ENCODE measurements at places on chromosomes 5 and 9.

- no peak for DNase-seq
Measured at GRCh38 chr5:160514866-160515265, 93.2 kb downstream of the PTTG1 start.

DNA sequence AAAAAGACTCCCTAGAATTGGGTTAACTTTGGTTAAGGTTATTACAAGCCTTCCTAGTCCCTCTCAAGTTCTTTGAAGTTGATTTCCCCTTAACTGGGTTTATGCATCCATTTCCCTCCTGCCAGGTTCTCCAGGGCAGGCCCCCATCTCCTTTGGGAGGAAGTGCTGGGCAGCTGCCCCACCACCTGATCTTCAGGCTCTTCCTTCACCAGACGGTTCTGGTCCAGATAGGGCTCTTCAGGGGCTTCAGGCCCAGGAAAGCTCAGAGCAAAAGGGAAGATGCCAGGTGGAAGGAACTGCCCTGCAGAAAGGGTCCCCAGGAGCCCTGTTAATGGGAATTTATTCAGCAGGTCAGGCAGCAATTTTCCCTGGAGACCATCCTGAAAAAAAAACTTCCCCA lies 2.1 kb downstream of the SMIM32 start:
- DNase-seq: no peak

GRCh38 chr9:107755246-107755645 lies 265.7 kb upstream of the KLF4 start:
- no peak for DNase-seq

DNA sequence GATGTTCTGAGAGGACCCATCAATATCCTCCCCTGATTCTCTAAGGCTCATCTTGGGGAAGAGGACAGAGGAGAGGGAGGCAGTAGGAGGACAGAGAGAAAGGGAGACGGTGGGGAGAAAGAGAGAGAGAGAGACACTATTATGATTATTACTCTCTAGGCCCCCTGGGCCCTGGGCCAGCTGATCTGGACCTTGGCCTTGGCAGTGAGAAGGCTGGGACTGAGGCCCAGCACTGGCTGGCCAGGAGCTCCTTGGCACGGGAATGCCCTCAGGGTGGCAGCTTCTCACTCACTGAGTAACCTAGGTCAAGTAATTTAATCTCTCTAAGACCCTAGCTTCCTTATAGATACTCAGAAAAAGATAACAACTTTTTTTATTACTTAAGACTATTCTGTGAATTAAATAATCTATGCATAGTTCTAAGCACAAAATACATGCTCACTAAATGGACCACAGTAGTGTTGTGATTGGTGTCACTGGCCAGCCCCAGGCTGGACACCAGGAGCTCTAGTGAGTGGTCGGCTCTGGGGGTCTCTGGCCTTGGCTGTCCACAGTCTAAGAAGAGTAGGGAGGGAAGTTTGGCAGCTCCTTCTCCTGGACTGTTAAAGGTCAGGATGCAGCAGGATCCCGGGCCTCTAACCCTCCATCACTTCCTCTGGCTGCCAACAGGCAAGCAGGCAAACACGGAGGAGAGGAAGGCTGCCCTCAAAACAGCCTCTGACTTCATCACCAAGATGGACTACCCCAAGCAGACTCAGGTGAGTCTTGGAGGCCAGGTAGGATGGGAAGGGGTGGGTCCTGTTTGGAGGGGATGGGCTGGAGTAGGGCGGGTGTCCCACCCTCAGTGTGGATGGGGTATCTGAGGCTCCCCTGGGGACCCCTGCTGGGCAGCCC lies 50.0 kb downstream of the GSN start:
- no peak for DNase-seq

DNA sequence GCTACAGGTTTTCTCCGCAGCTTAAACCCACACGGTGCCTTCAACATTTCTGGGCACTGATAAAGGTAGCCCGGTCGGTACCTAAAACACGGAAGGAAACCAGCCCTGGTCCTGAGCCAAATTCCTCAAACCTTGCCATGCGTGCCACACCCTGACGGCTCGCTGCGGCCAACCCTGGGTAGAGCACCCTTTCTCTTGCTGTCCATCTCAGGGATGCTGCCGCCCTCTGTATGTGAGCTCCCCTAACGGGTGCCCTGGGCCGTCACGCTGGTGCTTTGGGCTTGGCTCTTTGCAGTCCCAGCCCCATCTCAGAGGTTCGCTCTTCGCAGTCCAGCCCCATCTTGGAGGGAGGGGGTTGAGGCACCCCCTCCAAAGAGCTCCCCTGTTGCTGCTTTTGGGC lies 43.9 kb downstream of the PNPLA7 start:
- DNase-seq: no peak

DNA sequence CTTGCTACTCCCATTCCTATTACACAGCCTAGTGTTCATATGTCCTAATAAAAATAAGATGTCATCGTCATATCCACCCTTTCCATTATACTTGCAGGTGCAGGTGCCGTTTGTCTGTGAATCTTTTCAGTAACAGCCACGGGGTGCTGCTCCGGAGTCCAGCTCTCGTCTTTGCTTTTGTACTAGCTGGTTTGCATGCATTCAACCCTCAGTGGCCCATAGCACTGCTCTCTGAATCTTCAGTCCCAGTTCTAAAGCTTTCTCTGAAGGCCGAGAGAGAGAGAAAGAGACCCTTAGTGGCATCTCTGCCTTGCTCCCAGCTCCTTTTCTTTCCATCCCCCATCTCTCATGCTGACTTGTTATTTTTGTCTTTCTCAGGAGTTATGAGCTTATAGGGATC lies 468.5 kb downstream of the TMEM232 start:
- DNase-seq: no peak

DNA sequence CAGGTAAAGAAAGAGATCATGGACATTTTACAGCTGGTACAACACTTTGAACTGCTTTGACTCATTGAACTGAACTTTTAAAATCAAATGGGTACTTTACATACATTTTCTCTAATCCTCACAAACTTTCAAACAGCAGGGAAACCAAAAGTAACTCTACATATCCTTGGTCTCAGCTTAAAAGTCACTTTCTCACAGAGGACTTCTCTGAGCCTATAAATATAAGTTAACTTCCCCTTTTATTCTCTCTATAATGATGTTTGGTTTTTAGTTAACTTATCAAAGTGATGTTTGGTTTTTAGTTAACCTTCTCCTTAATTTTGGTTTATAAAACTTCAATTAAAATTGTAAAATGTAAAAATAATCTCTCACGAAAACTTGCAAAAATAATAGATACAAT lies 209.8 kb downstream of the MCTP1 start:
- no peak for DNase-seq

GRCh38 chr9:77697238-77697984 lies 49.3 kb upstream of the GNA14 start:
- no peak for DNase-seq

DNA sequence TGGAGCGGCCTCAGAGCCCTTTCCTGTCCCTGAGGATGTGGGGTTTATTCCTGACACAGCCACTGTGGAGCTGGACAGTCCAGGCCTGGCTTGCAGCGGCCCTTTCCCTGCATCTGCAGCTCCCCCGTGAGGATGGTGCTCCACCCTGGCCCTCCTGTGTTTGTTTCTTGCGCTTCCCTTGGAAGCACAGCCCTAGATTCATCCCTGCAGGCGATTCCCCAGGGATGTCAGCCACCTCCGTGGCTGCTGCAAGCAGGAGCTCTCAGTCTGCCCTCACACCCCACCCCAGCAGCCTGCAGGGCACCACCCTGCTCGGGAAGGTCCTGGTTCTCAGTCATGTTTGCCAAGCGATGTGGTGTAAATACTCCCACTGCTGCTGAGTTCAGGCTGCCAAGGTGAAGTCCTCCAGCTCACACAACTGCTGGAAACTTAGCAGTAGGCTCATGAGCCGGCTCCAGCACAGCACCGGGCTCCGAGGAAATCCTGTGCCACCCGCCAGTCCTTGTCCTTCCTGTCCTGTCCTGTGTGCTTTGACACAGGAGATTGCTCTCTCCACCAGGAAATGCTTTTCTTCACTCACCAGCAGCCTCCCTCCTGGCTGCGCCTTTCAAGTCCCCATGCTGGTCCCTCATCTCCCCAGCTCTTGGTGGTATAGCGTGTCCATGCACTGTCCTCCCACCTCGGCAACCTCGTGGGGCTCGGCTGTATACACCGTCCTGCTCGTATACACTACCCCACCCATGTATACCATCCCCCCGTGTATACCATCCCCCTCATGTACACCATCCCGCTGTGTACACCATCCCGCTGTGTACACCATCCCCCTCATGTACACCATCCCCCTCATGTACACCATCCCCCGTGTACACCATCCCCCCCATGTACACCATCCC lies 16.2 kb downstream of the ROPN1L start:
- no peak for DNase-seq

DNA sequence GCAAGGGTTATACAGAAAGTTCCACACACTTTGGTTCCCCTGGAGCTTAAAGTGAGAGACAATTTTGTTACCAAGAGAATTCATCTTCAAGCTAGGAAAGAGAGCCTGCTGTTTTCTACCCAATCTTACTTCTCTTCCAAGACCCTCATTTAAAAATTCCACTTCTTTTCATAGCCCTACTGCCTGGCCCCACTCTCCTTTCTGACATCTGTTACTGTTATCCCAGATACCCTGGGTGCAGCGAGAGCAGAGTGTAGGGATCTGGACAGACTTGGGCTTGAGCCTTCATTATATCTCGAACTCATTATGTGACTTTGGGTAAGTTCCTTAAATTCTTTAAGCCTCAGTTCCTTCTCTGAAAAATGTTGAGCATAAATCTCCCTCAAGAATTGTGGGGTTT lies 263.1 kb downstream of the ASTN2 start:
- DNase-seq: no peak

DNA sequence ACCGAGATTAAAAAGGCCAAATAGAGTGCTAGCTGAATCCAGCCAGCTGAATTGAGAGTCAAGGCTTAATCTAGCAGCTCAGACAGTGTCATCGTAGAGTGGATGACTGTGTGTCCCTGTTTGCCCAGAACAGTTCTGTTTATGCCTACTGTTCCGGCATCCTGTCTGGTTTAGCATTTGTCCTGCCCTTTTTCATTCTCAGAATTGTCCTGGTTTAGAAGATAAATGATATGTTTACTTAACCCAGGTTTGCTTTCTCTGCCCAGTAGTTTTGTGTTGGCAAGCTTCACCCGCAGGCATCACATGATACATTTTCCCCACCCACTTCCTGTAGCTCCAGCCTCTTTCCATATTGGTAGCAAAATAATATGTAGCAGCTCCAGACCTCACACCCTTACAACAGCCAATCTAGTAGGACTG lies 41.3 kb upstream of the ZSWIM6 start:
- DNase-seq: no peak

DNA sequence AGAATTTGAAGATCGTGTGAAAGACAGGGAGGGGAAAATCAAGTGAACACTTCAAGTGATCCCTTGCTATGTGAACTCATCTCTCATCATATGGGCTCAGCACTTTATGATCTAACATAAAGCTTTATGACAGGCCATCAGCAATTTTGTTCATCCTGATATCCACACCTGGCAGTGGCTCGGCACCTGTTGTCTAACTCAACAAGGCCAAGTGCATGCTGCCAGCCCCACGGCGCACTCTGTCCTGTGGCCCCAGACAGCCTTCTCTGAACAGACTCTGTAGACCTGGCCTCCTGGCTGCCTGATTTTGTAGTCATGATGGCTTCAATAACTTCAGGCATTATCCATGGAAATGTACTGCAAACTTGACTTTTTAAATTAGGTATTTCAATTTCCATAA lies 106.3 kb downstream of the MEF2C start:
- DNase-seq: no peak

- DNase-seq: no peak
Measured at GRCh38 chr9:127463911-127464310, 12.6 kb downstream of the LRSAM1 start.

DNA sequence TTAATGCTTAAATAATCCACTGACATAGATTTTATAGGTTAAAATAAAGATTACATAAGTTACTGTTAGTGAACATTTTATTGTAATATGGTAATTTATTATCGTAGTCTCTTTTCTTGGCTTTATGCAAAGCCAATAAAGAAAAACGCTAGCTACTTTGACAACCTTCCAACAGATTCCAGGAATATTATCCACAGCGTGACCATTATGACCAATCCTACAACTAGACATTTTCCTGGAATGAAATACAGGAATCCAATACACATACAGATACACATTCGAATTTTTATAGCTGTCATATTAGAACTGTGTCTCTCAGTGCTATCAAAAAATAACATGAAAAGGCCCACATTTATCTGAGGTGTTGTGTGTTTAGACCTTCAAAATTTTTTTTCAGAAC lies 13.1 kb downstream of the RPS23 start:
- no peak for DNase-seq

DNA sequence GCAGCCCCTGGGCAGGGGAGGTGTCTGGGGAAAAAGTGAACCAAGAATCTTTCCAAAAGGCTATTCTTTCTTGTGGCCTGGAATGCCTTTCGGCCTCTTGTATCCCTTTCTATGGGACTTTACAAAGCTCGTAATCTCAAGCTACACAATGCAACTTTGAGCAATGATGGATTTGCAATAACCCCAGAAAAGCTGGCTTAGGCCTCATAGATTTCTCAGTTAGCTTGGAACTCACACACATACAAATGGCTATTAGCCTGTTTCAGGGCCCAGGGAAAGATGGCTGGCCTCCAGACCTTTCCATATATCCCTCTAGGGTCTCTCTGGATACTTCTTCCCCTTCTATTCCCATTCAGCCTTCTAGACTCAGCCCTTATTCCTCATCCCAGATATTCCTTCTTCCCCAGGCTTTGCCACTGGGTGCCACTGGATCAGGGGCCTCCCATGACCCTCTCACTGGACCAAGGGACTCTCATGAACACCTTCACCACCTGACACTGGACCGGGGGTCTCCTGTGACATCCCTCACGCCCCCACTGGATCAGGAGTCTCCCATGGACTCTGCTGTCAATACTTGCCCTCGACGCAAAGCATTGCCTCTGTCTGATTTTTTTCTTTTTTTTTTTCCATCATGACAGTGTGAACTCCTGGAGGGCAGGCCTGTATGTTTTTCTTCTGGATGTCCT lies 59.5 kb downstream of the RAD23B start:
- no peak for DNase-seq

DNA sequence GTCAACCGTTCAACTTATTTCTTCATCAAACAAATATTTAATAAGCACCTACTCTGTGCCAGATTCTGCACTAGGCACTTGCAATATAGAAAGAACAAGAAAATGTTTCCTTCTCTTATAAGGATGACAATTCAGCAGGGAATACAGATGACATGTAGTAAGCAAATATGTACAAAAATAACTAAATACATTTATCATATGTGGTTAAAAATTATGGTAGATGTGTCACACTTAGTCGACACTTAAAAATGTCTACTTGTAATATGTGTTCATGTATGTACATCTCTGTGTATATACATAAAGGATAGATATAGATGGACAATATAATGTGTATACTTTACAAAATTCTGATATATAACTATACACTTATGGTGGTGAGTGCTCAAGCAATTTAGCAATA lies 417.0 kb upstream of the MEF2C start:
- DNase-seq: no peak

GRCh38 chr5:12645582-12645981 lies 741.3 kb upstream of the CTNND2 start:
- no peak for DNase-seq

Data from stimulated activated CD4-positive, alpha-beta T cell treated with anti-CD3 and anti-CD28 coated beads, Interleukin-2, amount 100 ng/mL, for 48 hours (primary cell).